RPMI8226 (cell line): ENCODE measurements at places on chromosomes 2 and 18.

DNA sequence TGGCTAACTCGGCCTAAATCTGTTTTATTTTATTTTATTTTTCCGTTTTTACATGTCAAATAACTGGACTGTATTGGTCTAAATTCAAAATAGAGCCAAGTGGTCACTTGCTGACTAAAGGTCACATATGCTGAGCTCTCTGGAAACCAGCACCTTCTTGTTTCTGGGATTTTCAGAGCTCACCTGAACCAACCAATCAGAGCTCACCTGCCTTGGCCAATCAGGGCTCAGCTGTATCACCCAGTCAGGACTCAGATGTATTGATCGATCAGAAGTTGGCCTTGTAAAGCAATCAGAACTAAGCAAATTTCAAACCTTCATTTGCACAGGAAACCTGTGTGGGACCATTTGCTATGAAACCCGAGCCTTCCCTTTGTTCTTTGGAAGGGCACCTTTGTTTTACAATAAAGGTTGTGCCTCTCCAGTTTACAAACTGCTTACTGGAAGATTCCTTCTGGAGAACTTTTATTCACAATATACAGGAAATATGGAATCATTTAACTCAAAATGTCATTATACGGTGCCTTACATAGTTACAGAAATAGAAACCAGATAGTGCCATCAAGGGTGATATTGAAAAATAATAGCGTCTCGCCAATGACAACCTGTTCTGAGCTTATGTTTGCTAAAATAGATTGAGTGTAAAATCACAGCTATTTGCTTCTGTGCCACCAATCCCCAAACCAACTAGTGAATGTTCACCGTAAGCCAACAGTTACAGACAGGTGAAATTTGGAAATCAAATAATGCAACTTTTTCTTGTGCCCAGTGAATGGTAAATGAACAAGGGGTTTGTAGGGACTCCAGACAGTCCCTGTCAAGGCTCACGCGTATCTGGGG, 17.3 kb upstream of the PSD4 start:
- no peak for DNase-seq

DNA sequence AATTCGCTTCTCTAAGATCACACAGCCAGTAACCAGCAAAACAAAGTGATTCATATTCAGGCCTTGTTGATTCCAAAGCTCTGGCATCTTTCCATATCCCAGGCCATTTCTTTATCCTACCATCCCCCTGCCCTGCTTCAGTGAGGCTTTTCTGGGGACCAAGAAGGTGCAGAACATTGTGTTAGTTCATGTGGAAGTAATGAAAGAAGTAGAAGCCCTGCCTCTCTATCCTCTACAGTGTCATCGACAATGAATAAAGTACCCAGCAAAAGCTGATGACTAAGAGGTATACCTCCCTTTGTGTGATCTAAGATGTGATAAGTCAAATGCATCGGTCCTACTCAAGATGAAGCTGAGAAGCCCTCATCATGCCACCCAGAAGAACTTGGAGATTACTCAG, 383.2 kb downstream of the BCL11A start:
- no peak for DNase-seq

GRCh38 chr18:77079954-77080682, 52.5 kb downstream of the MBP start:
- DNase-seq: peak; percentile 98

DNA sequence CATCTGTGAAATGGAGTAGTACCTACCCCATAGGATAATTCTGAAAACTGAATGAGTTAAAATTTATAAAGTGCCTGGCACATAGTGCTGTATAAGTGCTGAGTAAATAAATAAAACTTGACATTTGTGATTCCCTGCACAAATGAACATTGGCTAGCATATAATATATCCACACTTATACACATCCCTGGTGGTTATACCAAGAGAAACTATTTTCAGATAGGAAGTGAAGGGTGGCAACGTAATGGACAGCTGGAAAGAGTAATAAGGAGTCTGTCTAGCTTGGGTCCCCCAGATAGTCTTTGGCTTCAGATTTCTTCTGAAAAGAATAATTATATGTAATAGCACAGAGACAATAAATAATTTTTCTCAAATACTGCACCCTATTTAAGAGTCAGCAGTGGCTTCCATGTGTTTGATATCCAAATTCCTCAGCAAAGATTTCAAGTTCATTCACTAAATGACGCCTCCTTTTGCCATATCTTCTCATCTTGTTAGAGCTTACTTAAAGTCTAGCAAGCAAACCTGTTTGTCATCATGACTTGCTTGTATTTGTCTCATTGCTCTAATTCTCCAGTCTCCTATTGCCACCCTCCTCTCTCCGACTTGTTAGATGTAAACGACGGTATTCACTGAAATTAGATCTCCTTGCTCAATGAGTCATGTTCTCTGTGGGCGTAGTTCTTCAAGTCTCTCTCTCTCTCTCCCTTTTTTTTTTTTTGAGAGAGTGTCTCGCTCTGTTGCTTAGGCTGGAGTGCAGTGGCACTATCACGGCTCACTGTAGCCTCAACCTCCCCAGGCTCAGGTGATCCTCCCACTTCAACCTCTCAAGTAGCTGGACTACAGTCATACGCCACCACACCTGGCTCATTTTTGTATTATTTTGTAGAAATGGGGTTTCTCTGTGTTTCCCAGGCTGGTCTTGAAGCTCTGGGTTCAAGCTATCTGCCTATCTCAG, 8.7 kb upstream of the ADGRF3 start:
- DNase-seq: no peak

DNA sequence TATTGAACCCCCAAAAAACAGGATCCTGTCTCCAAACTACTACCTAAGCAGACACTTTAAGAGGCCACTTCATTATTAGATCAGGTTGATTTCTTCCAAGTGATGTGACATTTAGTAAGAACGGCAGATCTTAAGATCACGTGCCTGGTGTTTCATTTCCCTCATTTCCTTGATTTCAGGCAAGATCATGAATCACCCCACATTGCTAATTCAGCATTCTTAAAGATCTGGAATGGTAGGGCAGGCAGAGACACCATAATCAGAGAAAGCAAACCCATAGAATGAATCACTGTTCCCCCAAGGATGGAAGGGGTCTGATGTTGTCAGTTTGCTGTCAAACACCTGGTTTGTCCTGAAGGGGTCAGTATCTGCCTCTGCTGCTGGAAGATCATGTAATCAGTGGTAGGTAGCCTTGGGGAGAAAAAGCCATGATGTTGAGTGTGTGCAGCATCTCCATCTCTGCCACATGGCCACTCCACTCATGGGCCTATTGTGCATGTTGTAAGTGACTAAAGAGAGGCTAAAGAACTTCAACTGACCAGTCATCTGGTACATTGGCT, 133.9 kb downstream of the ARHGAP15 start:
- DNase-seq: no peak

- no peak for DNase-seq
Measured at GRCh38 chr2:241584436-241584835, 25.9 kb downstream of the BOK start.

DNA sequence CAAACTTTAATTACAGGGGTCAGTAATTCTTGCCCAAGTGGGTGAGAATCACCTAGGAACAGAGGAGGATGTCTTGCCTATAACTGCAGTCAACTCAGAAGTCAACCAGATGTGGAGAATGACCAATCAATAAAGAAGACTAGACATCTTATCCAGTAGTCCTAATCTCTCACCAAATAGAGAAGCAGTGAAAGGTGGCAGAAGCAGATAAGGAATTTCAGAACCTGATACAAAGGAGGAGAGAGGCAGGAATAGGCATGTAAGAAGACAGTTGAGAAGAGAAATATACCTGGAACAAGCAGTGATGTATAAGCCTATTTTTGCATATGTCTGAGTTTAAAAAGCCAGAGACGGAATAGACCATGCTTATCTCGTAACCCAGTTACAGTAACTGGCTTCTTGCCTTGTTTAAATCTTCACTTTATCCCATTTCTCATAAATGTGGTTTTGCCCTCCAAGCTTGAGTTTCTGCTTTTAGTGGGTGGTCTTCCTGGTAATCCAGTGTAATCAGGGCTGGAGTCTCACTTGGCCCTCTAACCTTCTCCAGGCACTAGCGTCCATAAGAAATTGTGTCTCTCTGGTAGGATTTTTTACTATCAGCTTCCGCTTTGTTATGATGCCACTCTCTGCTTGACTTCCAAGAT, 401.0 kb downstream of the SUCLG1 start:
- no peak for DNase-seq

- no peak for DNase-seq
Measured at GRCh38 chr18:11237484-11237883, 88.1 kb upstream of the PIEZO2 start.

- no peak for DNase-seq
Measured at GRCh38 chr2:214489702-214490101, 78.8 kb downstream of the VWC2L start.

GRCh38 chr2:219408204-219408603, 10.0 kb upstream of the DES start:
- no peak for DNase-seq

DNA sequence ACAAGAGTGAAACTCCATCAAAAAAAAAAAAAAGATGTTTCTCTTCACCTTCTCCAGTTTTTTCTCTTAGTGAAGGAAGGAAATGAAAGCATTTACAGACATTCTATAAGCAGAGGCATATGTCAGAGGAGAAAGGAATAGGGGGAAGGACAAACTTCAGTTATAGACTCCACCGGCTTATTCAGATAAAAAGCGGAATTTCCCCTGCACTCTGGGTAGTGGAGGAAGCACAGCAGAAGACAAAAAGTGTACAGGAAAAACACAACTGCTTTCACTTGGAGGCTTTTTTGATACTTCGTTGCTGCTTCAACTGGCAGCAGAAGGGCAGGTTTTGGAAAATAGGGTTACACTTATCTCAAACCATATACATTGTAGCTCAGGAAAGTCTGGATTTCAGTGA, 3.2 kb upstream of the MGAT4A start:
- DNase-seq: no peak

DNA sequence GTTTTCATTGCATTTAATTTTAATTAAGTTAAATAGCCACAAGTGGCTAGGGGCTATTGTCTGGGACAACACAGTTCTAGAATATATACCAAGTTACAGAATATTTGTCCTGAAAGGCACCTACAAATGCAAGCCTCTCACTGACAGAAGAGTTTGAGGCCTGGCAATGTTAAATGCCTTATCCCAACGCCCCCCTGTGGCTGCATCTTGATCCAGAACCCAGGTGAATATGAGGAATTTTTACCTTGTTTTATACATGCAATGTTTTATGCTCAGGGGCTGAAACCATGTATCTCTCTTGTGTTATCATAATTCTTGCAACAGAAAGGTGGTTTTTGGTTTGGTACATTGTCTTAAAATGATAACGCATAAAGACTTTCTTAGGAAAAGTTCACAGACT, 71.8 kb upstream of the SEC11C start:
- DNase-seq: peak; percentile 48

- no peak for DNase-seq
Measured at GRCh38 chr2:206836722-206837121, 71.3 kb downstream of the FASTKD2 start.

GRCh38 chr2:205984381-205984780, 101.6 kb downstream of the INO80D start:
- peak; percentile 70 for DNase-seq

DNA sequence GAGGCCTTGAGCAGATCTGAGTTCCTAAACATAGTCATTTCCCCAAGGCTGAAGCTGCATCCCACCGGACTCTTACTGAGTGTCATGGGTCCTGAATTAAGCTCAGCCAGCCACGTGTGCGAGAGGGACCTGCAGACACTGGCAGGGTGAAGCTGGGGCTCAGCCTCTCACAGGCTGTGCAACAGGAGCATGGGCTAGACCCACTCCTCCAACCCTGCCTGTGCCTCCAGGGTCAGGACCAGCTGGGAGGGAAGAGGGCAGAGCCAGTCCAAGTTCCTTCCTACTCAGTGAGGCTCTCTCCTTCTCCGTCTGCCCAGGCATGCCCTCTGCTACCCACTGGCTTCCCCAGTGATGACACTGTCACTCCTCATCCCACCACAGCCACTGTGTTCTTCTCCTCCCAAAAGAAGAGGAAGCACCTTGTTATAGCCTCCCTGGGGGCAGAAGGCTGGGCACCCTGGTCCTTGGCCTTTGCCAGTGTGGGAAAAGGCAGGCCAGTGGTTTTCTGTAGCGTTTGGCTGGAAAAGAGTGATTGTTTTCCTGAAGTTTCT, 78.9 kb downstream of the KCNF1 start:
- DNase-seq: no peak

DNA sequence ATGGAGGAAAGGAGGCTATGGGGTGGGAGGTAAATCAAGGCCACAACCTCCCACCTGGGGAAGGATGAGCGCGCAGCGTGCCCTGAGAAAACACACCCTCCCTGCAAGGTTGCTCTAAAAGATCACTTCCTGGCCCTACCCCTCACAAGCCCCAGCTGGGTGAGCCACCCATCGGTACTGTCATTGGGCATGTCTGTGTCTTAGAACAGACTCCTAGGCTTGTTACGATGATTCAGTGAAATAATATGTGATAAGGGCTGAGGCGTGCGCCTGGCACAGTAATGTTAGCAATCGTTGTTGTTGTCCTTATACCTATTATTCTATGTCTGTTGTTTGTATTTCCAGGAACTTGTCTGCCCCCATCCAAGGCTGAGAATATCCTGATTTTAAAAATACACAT, 175.1 kb downstream of the ZFP36L2 start:
- DNase-seq: no peak

GRCh38 chr2:124261456-124261855, 236.4 kb downstream of the CNTNAP5 start:
- no peak for DNase-seq

DNA sequence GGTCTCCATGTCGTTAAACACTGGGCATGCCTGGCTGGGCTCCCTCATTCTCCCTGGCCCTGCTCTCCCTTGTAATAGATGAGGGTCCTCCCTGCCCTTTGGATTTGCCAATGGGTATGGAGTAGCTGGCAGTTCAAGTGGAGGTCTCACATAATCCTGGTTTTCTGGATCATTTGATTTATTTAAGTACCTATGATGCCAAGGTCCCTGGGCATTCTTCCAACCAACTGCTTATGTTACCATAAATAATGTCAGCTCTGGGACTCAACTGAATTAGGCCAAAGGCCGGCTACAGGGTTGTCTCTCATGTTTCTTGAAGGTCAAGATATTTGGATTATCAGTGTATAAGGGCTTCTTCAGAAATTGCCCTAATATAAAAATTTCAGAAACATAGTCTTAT, 104.9 kb upstream of the LYPD6 start:
- DNase-seq: no peak

- peak; percentile 51 for DNase-seq
Measured at GRCh38 chr18:32439802-32440201, 30.9 kb downstream of the GAREM1 start.

GRCh38 chr2:36482576-36483214, 115.3 kb downstream of the FEZ2 start:
- no peak for DNase-seq

GRCh38 chr2:105607920-105608504, 136.7 kb upstream of the NCK2 start:
- no peak for DNase-seq

DNA sequence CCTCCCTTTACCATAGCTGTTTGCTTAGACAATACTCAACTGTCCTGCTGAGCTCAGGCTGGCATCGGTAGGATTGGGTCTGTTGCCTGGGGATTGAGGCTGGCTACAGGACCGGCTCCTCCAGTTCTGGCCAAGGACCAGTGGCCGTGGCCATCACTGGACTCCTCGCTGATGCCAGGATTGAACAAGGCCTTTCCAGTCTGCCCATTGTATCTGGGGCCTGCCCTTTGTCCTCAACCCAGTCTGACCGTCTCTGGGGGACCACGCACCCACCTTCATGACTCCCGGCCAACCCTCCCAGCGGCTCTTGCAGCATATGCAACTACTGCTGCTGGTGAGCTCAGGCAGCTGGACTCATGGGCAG, 28.7 kb downstream of the SH2D6 start:
- DNase-seq: no peak
